ENCODE measurements at places on chromosomes 3 and 15. TPM values are rescaled to one million over a fixed set of nuclear protein-coding genes. Genes with fewer than 3 reads are reported as not detected.

P2RY1 gene
- 0.46 TPM for total RNA-seq

CPN2 gene
- total RNA-seq: not detected

CTXN2 gene
- 0.02 TPM for total RNA-seq

RGMA gene
- 0.39 TPM for total RNA-seq

UROC1 gene
- total RNA-seq: not detected

GBE1 gene
- 28.4 TPM for total RNA-seq

TF gene
- total RNA-seq: 1.1 TPM

RTP3 gene
- not detected for total RNA-seq

SHC4 gene
- 1.1 TPM for total RNA-seq

ADAMTS7 gene
- 3.4 TPM for total RNA-seq

SPINK8 gene
- not detected for total RNA-seq

GPR27 gene
- total RNA-seq: 4.0 TPM

CCDC39 gene
- total RNA-seq: not detected

GHSR gene
- not detected for total RNA-seq

RYR3 gene
- not detected for total RNA-seq

COPS2 gene
- total RNA-seq: 61.8 TPM

CA12 gene
- total RNA-seq: 148 TPM

NME9 gene
- total RNA-seq: not detected

Measured in A549 treated with DMSO at 1 μM for 4 hours (cell line).